Fibroblast of skin of right biceps (primary cell): ENCODE measurements at places on chromosomes 13 and 19.
A peak's percentile ranks its signal among the peaks of the same experiment; 100 is the strongest.

- DNase-seq = peak; percentile 82
Measured at GRCh38 chr13:41465241-41465847, 8.0 kb downstream of the RGCC start.

GRCh38 chr13:102028206-102028605, 373.6 kb downstream of the FGF14 start:
- no peak for DNase-seq

DNA sequence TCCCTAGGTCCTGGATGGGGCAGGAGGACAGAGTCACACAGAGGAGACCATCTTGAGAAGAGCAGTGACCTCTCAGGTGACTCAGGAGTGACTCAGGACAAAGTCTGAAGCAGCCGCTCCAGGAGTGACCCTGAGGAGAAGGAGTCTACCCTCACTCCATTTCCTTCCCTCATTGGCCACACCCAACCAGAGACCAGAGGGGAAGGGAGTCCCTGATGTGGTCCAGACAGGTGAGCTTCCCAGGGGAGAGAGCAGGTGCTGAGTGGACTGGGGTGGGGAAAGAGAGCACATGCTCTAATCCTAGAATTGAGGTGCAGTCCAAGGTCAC, 75.5 kb upstream of the MEDAG start:
- DNase-seq = no peak

GRCh38 chr19:51644636-51645271, 1.9 kb downstream of the SIGLEC14 start:
- no peak for DNase-seq

DNA sequence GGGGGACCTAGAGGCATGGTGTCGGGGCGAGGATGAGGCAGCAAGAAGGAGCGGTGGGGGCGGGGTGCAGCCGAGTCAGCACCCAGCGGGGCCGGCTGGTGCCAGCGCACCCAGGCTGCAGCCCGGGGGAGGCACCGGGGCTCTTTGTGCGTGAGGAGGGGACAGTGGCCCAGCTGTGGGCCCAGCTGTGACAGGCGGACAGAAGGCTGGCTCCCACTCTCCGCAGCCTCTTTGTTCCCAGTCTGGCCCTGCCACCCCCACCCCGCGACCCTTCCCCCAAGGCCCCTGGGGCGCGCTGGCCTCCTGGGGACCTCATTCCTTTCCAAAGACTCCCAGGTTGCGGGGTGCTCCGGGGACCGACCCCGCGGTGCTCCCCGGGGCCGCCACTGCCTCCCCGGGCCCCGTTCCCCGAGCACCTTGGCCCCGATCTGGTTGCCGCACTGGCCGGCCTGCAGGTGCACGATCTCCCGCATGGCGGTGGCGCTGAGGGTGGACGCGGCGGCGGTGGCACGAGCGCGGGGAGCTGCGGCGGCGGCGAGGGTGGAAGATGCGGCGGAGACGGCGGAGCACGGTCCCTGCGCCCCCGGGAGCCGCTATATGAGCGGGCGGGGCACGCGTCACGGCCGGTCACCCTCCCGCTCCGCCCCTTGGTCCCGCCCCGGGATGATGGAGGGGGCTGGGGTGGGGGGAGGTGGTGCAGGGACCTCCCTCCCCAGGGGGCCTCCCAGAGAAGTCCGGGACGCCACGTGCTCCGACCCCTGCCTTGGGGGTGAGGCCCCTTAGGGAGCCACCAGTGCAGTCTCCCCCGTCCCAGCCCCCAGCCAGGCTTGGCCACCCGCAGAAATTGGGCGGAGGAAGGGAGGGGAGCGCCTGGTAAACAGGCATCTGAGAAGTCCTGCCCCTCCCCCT, at the start of gene TUBB4A:
Gene TUBB4A (minus strand): TSS at position 570 of the 909 bp plus-strand sequence. CDS start 97 bp downstream, at position 473.
- DNase-seq = no peak

- no peak for DNase-seq
Measured at GRCh38 chr13:37181620-37182019, 76.2 kb upstream of the CSNK1A1L start.
